ENCODE measurements at places on chromosomes 5 and 9. TPM values are rescaled to one million over a fixed set of nuclear protein-coding genes. Genes with fewer than 3 reads are reported as not detected.

Gene TRPM6
- total RNA-seq = 1.6 TPM

GRCh38 chr5:135998889-135999288 lies 29.9 kb upstream of the TGFBI start:
- no peak overlapping the region for H3K27ac ChIP-seq
- H3K4me3 ChIP-seq = no peak overlapping the region
- H3K36me3 ChIP-seq = no peaks in the 10 kb centered on the region

DNA sequence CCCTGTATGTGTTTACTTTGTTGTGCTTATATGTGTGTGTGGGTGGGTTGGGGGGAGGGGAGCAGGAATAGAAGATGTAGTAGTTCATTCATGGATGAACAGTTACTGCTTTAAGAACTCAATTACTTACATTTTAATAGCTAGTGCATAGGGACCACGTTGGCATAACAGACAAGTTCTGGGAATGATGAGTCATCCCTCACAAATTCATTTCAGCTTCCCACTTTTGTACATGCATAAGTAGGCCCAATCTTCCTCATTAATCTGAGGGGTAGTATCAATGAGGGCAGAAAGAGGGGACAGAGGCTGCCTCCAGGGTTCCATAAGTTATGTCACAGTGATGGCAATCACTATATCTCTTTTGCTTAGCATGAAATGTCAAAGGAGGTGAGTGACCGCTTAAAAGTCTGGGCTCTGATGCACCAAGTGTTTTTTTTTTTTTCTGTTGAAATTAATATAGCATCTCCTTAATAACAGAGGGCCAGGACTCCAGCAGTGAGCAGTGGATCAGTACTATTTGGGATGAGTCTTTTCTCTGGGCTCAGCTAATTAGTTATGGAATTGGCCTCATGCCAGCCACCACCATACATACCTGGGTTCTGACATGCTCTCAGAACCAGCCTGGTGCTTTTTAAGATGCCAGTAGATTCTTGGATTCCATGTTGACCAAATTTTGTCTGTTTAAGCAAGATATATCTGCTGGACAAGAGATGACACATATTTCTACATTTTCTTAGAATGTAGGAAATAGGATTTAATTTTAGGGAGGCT lies 37.1 kb downstream of the PRDM6 start:
- no peak for DNase-seq
- H3K36me3 ChIP-seq = no peaks in the 10 kb centered on the region
- H3K4me3 ChIP-seq = no peak overlapping the region

DNA sequence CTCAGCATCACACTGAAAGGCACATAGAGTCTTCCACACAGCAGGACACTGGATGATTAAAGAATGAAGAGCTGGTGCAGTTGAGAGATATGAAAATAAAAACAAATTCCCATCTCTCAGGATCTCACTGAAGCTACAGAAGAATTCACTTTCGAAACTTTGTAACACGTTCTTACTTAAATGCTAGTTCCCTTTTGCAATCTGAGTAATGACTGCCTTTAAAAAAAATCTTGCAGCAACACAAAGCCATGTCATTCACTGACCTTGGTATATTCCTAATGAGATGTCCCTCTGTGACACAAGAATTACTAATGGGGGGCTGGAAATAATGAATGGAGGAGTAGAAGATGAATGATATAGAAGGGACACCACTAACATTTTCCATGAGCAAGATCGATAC lies 201.8 kb downstream of the GLIS3 start:
- no peak for DNase-seq
- no peaks in the 10 kb centered on the region for H3K36me3 ChIP-seq
- no peaks in the 10 kb centered on the region for H3K4me1 ChIP-seq
- H3K27ac ChIP-seq = no peak overlapping the region

DNA sequence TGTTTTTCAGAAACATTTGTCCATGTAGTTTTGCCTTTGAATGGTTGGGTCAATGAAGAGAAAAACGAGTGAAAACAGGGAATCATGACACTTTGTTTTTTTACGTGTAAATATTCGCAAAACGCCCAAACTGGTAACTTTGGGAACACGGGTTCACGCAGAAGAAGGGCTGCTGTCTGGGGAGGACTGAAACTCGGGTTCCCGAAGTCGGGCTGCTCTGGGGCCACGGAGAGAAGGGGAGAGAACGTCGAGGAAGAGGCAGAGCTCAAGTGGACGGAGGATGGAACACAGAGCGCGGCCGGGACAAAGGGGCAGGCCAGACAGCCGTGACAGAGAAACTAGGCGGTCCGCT lies 478 bp upstream of the SETD9 start:
- peak overlapping the region; percentile 94 for H3K27ac ChIP-seq
- no peak for DNase-seq
- H3K36me3 ChIP-seq = no peaks in the 10 kb centered on the region
- H3K4me1 ChIP-seq = peaks cover 18% of the 10 kb centered on the region
- peak overlapping the region; percentile 64 for H3K4me3 ChIP-seq

GRCh38 chr5:180304431-180305375 lies 12.8 kb upstream of the MAPK9 start:
- no peak overlapping the region for H3K27ac ChIP-seq
- no peak for DNase-seq

DNA sequence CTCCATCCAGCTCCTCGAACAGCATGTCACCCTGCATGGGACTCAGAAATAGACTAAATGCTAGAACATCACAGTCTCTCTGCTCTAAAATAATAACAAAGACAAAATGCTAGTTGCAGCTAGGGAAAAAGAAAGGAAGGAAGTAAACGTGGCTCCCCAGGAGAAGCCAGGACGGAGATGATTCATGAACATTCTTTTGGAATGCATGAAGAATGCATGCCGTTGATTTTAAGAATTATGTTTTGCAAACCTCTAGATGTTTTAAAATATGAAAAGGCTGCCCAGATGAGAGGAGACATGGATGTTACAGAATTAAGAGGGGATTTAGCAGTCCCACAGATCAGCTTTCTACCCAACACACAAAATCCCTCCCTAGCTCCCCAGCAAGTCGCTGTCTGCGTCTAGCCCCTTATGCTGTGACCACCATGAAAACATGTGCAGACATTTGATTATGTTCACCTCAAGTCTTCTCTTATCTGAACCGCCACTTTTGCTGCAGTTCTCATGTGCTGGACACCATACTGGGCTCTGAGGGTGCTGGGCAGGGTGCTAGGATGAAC lies 139.4 kb upstream of the LMX1B start:
- H3K27me3 ChIP-seq = no peaks in the 10 kb centered on the region
- H3K4me1 ChIP-seq = peaks cover 6% of the 10 kb centered on the region
- no peaks in the 10 kb centered on the region for H3K36me3 ChIP-seq
- DNase-seq = no peak
- H3K27ac ChIP-seq = no peak overlapping the region
- H3K4me3 ChIP-seq = no peak overlapping the region

GRCh38 chr5:73384861-73385260 lies 63.7 kb downstream of the FOXD1 start:
- no peaks in the 10 kb centered on the region for H3K36me3 ChIP-seq
- H3K4me3 ChIP-seq = no peak overlapping the region
- H3K27ac ChIP-seq = no peak overlapping the region
- H3K4me1 ChIP-seq = peaks cover 13% of the 10 kb centered on the region
- peaks cover 8% of the 10 kb centered on the region for H3K27me3 ChIP-seq
- no peak for DNase-seq

GRCh38 chr5:138972836-138973235 lies 97.7 kb upstream of the LRRTM2 start:
- peaks cover 6% of the 10 kb centered on the region for H3K4me1 ChIP-seq
- no peak overlapping the region for H3K4me3 ChIP-seq
- no peak overlapping the region for H3K27ac ChIP-seq
- no peaks in the 10 kb centered on the region for H3K36me3 ChIP-seq

Measured in esophagus squamous epithelium (tissue), 5 donors.